ENCODE measurements at places on chromosomes 11 and 22.

- no peak for DNase-seq
Observed at GRCh38 chr22:25452116-25452700, 112.3 kb upstream of the GRK3 start.

DNA sequence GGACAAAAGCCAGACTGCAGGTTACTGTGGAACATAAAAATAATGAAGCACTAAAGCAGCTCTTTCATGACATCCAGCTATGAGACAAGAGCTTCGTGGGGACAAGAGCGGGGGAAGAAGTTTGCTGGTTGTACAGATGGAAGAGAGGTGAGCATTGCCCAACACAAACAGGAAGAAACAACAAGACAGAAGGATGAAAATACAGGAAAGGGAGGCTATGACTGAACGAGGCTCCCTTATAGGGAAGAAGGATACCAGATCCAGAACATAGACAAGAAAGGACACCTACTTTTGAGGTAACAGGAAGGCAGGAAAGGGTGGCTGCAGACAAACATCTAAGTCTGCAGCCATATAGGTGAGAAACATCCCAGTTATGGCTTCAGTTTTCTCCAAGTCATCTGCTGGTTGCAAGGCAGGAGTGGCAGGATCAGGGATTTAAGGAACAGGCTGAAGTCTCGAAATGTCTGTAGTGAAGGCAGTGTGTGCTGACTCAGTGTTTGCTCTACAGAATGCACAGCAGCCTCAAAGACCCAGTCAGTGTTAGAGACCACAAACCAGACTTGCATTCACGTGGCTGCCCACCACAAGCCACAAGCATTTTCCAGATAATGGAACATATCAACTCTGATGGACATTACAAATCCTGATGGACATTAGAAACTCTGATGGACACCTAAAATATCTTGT, 1.9 kb downstream of the CLTCL1 start:
- DNase-seq, result no peak

GRCh38 chr22:46739094-46739870, 1.2 kb upstream of the CERK start:
- no peak for DNase-seq

GRCh38 chr22:34743110-34743751, 322.7 kb upstream of the ISX start:
- DNase-seq, result no peak

GRCh38 chr11:118260353-118260752, 3.7 kb downstream of the MPZL2 start:
- DNase-seq, result no peak

- DNase-seq, result no peak
Observed at GRCh38 chr11:78325274-78325781, 92.3 kb downstream of the GAB2 start.

GRCh38 chr11:102184269-102184987, 74.2 kb downstream of the YAP1 start:
- no peak for DNase-seq

- DNase-seq, result no peak
Observed at GRCh38 chr11:9379041-9379440, 5.4 kb upstream of the IPO7 start.

Data from GOT3 (cell line).